Urinary bladder (tissue), 4 donors: ENCODE measurements at places on chromosomes 16 and 17. TPM values are rescaled to one million over a fixed set of nuclear protein-coding genes. Genes with fewer than 3 reads are reported as not detected.

GRCh38 chr17:21482189-21482865 lies 106.2 kb downstream of the KCNJ12 start:
- no peak for DNase-seq

- DNase-seq = no peak
Observed at GRCh38 chr17:30854146-30854545, 22.4 kb downstream of the ATAD5 start.

DNA sequence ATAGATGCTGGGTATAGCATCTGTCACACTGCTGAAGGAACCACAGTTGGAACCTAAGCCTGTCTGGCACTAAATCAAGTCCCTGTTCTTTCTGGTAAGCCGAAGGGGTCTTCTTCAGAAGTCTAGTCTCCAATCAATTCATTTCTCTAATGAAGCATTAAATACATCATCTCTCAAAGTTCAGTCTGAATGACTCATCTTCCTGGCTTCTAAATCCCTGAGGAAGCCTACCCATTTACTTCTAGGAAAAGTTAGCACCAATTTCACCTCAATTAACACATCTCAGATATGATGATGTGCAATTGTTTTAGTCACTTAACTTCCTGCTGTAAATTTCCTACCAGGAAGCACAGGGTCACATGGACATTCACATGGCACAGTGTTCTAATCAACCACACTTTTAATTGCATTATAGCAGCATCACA lies 49.9 kb downstream of the TEX14 start:
- no peak for DNase-seq

DNA sequence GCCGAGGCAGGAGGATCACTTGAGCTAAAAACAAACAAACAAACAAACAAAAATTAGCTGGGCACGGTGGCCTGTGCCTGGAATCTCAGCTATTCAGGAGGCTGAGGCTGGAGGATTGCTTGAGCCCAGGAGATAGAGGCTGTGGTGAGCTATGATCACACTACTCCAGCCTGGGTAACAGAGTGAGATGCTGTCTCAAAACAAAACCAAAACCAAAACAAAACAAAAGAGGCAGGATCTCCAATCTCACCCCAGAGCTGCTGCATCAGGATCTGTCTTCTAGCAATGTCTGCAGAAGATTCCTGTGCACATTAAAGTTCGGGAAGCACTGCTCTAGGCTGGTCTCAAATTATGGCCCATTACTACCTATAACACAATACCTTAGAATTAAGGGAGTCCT lies 43.1 kb downstream of the MAP2K6 start:
- no peak for DNase-seq

DNA sequence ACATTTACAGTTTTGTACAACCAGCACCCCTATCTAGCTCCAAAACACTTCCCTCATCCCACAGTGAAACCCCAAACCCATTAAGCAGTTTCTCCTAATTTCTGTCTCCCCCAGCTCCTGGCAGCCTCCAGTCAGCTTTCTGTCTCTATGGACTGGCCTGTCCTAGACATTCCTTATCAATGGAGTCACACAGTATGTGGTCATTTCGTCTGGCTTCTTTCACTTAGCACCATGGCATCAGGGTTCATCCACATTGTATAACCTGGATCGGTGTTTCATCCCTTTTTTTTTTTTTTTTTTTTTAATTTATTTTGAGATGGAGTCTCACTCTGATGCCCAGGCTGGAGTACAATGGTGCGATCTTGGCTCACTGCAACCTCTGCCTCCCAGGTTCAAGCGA lies 68.5 kb downstream of the ZDHHC7 start:
- no peak for DNase-seq

DNA sequence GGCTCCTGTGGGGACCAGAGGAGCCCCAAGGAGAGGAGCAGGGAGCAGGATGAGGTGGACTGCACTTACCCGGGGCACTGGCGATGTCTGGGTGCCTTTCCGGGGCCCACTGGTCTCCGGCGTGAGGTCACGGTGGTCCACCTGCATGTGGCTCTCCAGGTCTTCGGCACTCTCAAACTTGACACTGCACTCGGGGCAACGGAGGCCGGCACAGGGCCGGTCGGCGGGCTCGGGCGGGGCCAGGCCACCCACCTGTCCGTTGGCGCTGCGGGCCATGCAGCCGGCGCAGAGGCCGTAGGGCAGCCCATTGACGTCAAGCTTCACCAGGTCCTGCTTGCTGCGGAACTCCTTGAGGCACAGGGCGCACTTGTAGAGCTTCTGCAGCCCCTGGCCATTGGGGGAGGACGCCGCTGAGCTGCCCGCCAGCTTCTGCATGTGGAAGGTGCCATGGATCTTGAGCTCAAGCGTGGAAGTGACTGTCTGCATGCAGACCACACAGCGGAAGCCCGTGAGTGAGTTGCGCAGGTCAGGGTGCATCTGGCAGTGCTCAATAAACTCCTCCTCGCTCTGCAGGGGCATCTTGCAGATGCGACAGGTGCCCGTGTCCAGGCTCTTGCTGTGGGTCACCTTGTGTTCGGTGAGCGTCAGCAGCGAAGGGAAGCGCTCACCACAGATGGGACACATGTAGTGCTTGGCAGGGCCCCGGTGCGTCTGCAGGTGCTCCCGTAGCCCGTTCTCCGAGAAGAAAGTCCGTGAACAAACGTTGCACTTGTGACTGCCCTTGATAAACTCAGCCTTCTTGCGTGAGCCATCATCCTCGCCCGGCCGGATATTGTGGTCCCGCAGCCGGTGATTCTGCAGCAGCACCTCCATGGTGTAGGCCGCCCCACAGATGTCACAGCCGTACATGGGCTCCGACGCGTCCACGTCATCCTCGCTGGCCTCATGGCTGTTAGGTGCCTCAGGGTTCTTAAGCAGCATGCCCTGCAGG lies 220.0 kb downstream of the ZNF423 start:
- DNase-seq = no peak

- no peak for DNase-seq
Observed at GRCh38 chr17:22454070-22454999, 762.0 kb downstream of the KCNJ18 start.

DNA sequence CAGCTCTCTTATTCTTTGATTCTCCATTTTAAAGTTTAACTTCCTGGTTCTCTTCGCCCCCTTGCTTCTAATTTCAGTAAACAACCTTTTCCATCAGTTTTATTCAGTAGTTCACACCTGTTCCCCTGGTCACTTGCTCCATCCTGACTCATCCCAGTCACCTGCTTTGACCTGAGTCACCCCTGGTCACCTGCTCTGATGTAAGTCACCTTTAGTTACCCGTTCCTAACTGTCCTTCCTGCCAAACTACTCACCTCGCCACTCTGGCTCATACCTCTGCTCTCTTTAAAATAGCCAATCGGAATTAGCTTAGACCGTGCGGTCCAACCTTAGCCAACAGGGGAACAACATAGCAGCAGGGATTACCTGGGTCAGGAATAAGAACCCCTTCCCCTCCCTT lies 4.7 kb upstream of the NLRC5 start:
- no peak for DNase-seq

- DNase-seq = no peak
Observed at GRCh38 chr17:81563861-81564586, 11.9 kb upstream of the FAAP100 start.

- no peak for DNase-seq
Observed at GRCh38 chr16:72769876-72770275, 278.1 kb downstream of the ZFHX3 start.

DNA sequence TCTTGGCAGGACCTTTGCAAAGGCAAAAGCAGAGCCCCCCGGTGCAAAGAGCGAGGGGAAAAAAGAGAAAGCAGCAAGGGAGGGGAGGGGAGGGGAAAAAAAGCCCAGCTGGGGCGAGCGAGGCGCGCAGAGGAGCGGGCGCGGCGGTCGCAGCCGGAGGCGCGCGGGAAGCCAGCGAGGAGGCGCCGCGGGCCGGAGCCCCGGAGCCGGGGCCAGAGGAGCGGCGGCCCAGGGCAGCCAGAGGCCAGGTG lies 129 bp downstream of the IRX5 start:
- DNase-seq = no peak

GRCh38 chr16:19029980-19030379 lies 37.4 kb upstream of the COQ7 start:
- no peak for DNase-seq

- no peak for DNase-seq
Observed at GRCh38 chr16:4868026-4868425, 20.7 kb downstream of the UBN1 start.

DNA sequence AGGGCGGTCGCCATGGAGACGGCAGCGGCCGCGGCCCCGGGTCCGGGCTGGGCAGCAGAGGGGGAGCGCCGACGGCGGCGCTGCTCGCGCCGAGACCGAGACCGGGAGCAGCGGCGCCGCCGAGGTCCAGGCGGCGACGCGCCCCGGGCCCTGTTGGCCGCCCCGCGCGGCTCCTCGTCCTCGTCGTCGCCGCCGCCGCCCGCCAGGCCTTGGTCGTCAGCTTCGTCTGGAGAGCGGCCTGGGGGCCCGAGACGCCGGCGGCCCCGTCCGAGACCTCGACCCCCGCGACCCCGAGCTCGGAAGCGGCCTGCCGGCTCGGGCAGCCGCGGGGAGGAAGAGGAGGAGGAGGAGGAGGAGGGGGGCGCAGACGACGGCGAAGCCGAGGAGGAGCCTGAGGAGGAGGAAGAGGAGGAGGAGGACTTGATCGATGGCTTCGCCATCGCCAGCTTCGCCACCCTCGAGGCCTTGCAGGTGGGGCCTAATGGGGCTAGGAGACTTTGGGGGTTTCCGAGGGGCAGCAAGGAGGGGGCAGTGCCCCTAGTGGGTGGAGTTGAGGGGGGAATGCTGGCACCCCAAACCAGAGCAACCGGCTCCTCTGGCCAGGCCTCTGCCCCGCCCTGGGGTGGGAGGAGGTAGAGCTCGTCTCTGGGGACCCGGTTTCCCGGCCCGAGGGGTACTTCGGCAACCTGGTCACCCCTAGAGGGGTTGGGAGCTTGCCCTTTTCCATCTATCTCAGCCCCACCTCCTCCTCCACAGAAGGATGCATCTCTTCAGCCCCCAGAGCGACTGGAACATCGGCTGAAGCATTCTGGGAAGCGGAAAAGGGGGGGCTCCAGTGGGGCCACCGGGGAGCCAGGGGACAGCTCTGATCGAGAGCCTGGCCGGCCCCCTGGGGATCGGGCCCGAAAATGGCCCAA lies 1.5 kb downstream of the FBRS start:
- DNase-seq = no peak

- DNase-seq = no peak
Observed at GRCh38 chr17:14746822-14747602, 446.1 kb downstream of the HS3ST3B1 start.

DNA sequence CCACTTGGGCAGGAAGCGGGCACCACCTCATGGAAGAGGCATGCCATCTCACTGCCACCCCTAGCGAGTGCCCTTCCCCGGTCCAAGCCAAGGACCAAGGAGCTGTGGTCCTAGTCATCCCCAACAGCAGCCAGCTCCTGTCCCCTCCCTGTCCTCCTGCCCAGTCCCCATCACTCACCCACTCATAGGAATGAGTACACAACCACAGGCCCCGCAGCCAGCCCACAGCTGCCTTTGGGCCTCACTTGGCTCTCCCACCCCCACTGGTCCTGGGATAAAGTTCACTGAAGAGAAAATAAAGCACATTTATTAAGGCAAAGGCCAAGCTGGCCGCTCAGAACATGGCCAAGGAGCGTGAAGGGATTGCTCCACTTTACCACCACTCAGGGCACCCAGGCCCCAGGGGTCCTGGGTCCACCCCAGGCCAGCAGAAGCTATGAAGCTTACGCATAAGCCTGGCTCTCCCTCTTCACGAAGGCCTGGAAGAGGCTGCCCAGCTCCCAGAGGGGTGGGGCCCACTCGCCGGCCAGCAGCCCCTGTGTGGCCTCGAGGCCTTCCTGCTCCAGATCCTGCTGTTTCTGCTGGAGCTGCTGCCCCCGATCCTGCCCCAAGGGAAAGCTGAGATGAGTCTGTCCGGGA lies 3.6 kb downstream of the SCRN2 start:
- no peak for DNase-seq

DNA sequence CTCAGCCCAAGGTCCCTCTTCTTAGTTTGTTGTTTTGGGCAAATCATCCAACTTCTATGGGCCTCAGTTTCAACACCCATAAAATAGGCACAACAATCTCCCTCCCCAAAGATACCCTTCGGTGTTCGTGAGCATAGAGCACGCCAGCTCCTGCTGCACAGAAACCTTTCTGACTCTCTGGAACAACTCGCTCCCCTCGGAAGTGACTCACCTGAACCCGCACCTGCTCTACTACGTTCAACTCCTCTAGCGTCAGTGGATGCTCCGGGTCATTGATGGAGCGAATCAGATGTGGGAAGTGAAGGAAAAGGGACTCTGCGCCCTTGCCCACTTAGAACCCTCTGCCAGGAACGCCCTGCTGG lies 445 bp downstream of the CIAO2B start:
- DNase-seq = no peak

DNA sequence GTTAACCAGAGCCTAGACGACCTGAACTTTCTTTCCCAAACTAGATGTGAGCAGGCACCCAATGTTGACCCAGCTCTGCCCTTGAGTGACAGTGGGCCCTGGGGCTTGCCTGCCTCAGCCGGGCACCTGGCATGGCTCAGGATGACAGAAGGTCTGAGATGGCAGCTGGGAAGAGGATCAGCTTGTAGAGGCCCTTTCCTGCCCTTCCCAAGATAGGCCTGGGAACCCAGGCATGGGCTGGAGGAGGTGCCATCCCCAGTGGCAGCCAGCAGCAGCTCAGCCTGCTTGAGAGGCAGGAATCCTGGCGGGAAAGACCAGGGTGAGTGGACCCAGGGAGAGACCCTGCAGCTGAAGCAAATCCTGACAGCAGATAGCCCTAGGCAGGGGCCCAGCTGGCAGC lies 59.1 kb downstream of the PIPOX start:
- no peak for DNase-seq

The JPT1 gene
- total RNA-seq = 49.8 TPM

The ATP2A3 gene
- 7.1 TPM for total RNA-seq

The ABCA5 gene
- total RNA-seq = 45.6 TPM

The PRAC1 gene
- 7.7 TPM for total RNA-seq

The GP1BA gene
- not detected for total RNA-seq

The CACNG1 gene
- total RNA-seq = 0.53 TPM

The SLC52A1 gene
- 0.58 TPM for total RNA-seq

The PARN gene
- 37.4 TPM for total RNA-seq

The PGAP3 gene
- 10.0 TPM for total RNA-seq

The HID1 gene
- total RNA-seq = 5.7 TPM
